ENCODE measurements at places on chromosomes 11 and 22. TPM values are rescaled to one million over a fixed set of nuclear protein-coding genes. Genes with fewer than 3 reads are reported as not detected.

C1QTNF5 gene
- 0.85 TPM for total RNA-seq

CCDC34 gene
- 50.1 TPM for total RNA-seq

CATSPERZ gene
- not detected for total RNA-seq

PLEKHB1 gene
- total RNA-seq = 5.4 TPM

ACER3 gene
- 17.3 TPM for total RNA-seq

SPI1 gene
- total RNA-seq = not detected

IGLL1 gene
- total RNA-seq = not detected

SMIM35 gene
- not detected for total RNA-seq

TRIM51G gene
- total RNA-seq = not detected

SLC22A12 gene
- total RNA-seq = not detected

FGF3 gene
- total RNA-seq = not detected

MRGPRX3 gene
- total RNA-seq = not detected

MPZL3 gene
- 0.10 TPM for total RNA-seq

LDHAL6A gene
- not detected for total RNA-seq

HTATIP2 gene
- 0.28 TPM for total RNA-seq

SELENOH gene
- total RNA-seq = 116 TPM

OR4X2 gene
- total RNA-seq = not detected

ATP5MG gene
- 165 TPM for total RNA-seq

TPBGL gene
- total RNA-seq = not detected

P4HA3 gene
- not detected for total RNA-seq

CCDC116 gene
- total RNA-seq = 0.38 TPM

ACTN3 gene
- not detected for total RNA-seq

NPTXR gene
- total RNA-seq = 0.08 TPM

MMP10 gene
- not detected for total RNA-seq

OVOL1 gene
- not detected for total RNA-seq

TST gene
- 5.4 TPM for total RNA-seq

OR8G1 gene
- total RNA-seq = not detected

SHISA8 gene
- not detected for total RNA-seq

UBQLNL gene
- total RNA-seq = not detected

SF3A1 gene
- total RNA-seq = 45.2 TPM

ARCN1 gene
- total RNA-seq = 135 TPM

NOX4 gene
- total RNA-seq = not detected

GGTLC3 gene
- total RNA-seq = 0.24 TPM

SLC25A22 gene
- total RNA-seq = 20.2 TPM

LARGE1 gene
- 23.2 TPM for total RNA-seq

AMOTL1 gene
- total RNA-seq = 52.5 TPM

GAL3ST3 gene
- total RNA-seq = not detected

DDTL gene
- total RNA-seq = 4.5 TPM

HBG2 gene
- total RNA-seq = not detected

SCARF2 gene
- total RNA-seq = 12.9 TPM

BCO2 gene
- 0.10 TPM for total RNA-seq

TSPAN4 gene
- total RNA-seq = 26.0 TPM

OR8H2 gene
- total RNA-seq = not detected

YWHAH gene
- total RNA-seq = 100 TPM

ART1 gene
- not detected for total RNA-seq

KRTAP5-9 gene
- total RNA-seq = not detected

CCDC73 gene
- 0.02 TPM for total RNA-seq

Measured in SJCRH30 (cell line).